ENCODE measurements at places on chromosomes 7 and 10. TPM values are rescaled to one million over a fixed set of nuclear protein-coding genes. Genes with fewer than 3 reads are reported as not detected.

The TSPAN12 gene
- not detected for total RNA-seq

The SLC16A12 gene
- total RNA-seq = not detected

DNA sequence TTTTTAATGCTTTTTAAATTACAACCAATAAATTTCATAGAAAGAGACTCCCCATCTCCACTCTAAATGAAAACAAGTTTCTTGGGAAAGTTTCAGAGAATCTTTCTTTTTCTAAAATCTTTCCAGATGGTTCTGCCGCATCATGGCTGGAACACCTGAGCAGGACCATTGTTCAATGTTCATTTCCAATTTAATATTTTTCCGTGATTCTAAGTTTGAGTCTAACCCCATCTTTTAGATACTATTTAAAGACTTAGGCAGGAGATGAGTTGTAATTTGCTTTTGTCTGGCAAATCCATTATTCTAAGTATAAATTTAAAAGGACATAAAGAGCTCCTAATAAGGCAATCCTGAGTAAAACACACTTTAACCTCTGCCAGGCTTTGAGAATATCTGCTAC is 325.2 kb downstream of the BICC1 start:
- no peak for DNase-seq

DNA sequence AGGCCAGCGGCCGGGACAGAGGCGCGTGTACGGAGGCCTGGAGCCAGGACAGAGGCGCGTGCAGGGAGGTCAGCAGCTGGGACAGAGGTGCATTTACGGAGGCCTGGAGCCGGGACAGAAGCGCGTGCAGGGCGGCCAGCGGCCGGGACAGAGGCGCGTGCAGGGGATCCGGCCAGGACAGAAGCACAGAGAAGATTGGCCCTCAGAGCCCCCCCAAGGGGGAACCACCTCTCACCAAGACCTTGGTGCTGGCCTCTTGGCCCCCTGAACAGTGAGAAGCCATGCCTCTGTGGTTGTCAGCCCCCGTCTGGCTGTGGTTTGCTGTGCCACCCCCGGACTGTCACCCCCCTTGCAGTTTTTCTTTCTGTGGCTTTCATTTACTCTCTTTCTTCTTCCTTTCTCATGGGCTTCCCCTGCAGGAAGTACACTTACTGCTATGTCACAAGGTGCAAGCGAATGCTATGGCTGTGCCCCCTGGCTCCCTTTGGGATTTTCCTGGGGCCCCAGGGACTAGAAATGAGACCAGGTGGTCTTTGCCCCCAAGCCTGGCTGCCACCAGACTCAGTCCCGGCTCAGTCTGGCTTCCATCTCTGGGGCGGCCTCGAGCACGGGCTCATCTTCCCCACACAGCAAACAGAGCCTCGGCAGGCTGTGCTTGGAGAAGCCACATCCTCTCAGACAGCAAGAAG is 41.1 kb downstream of the INSIG1 start:
- DNase-seq = peak; percentile 30

DNA sequence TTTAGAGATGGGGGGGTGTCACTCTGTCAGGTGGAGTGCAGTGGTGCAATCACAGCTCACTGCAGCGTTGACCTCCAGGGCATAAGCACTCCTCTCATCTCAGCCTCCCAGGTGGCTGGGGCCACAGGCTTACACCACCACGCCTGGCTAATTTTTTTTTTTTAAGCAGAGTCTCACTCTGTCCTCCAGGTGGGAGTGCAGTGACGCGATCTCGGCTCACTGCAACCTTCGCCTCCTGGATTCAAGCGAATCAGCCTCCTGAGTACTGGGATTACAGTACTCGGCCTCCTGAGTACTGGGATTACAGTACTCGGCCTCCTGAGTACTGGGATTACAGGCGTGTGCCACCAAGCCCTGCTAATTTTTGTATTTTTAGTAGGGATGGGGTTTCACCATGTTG is 23.6 kb upstream of the PPIA start:
- no peak for DNase-seq

DNA sequence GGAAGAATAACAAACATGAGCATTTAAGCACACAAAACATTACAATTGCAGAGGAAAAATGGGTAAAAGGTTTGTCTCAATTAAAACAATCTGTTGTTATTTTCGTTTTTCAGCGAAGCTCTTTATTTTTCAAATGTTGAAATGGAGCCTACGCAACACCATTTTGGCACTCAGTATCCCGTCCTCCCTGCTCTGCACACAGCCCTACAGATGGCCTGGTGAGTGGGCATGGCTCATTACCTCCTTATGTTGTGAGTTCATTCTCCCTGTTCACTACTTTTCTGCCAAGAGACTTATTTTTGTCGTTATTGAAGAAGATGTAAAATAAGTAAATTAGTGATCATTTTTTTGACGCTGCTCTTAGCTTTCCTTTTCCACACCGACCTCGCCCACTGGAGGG is 167.8 kb upstream of the CXCL12 start:
- no peak for DNase-seq
